Esophagus mucosa (tissue), 1 donor: ENCODE measurements at places on chromosomes 1 and 21.

- ATAC-seq: no peak
These were observed 465.6 kb downstream of the SIPA1L2 start for GRCh38 chr1:232164078-232164963.

DNA sequence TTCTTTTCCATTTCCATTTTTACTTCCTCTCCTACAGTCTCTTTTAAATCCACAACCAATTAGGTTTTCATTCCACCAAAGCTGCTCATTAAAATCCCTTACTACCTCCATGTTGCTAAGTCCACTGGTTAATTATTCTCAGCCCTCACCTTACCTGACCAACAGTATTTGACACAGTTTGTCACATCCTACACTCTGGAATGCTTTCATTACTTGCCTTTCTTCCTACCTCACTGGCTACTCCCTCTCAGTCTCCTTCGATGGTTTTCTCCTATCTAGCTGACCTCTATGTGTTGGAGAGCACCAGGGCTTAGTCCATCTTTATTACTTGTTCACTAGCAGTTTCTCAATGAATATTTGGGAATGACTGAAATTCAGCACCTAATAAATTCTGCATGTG, 78.6 kb downstream of the NME7 start:
- ATAC-seq: no peak

- ATAC-seq: peak; percentile 73
These were observed 520 bp downstream of the ZBTB17 start for GRCh38 chr1:15975358-15975804.

- peak; percentile 33 for ATAC-seq
These were observed 27.4 kb downstream of the VANGL1 start for GRCh38 chr1:115669002-115669673.
